ENCODE measurements at places on chromosomes 2 and 18.
A peak's percentile ranks its signal among the peaks of the same experiment; 100 is the strongest.

- no peak for DNase-seq
Observed at GRCh38 chr2:10284108-10284870, 18.4 kb upstream of the HPCAL1 start.

GRCh38 chr2:60553495-60554073 lies at the start of gene BCL11A:
TSS of gene BCL11A (minus strand) at chr2:60553654. CDS start at chr2:60553270, 384 bp downstream.
- peak; percentile 70 for DNase-seq

- peak; percentile 34 for DNase-seq
Observed at GRCh38 chr18:75546964-75547363, 119.5 kb upstream of the SMIM21 start.

GRCh38 chr2:63424329-63425078 lies 163.8 kb downstream of the WDPCP start:
- peak; percentile 25 for DNase-seq

- DNase-seq: no peak
Observed at GRCh38 chr18:456361-457139, 44.0 kb downstream of the COLEC12 start.

GRCh38 chr18:57950542-57950941 lies 93.5 kb upstream of the NEDD4L start:
- no peak for DNase-seq

DNA sequence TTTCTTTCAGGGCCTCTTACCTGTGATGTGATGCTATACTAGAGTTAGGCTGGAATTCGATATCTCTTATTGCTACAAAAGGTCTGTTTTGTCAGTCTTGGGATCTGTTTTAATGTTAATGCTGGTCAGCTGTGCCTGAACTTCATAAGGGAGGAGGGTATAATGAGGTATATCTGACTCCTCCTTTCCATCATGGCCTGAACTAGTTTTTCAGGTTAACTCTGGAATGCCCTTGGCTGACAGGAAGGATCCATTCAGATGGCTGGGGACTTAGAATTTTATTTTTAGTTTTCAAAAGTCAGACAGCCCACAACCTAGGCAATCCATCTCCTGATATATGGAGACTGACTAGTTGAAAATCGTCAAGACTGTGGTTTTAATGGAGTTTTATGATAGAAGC lies 35.9 kb upstream of the TBC1D8 start:
- DNase-seq: no peak

- peak; percentile 65 for DNase-seq
Observed at GRCh38 chr2:121075006-121075551, 209.9 kb downstream of the TFCP2L1 start.

- DNase-seq: no peak
Observed at GRCh38 chr2:43425659-43426058, 170.2 kb downstream of the THADA start.

DNA sequence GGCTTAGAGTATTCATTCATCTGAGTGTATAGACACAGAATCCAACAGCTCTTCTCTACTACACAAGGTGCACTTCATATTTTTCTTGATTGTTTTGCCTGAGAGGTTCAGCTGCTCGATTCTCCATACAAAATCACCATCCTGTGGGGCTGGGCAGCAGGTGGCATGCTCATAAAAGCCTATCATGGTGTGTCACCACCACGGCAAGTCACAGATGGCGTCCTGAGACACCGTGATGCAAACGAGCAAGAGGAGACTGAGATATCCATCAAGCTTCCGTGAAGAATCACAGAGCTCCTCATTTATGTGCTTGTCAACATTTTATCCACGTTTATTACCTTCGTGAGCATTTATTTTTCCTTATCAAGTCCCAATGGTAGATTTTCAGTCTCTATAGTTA lies 22.4 kb upstream of the NRP2 start:
- no peak for DNase-seq

DNA sequence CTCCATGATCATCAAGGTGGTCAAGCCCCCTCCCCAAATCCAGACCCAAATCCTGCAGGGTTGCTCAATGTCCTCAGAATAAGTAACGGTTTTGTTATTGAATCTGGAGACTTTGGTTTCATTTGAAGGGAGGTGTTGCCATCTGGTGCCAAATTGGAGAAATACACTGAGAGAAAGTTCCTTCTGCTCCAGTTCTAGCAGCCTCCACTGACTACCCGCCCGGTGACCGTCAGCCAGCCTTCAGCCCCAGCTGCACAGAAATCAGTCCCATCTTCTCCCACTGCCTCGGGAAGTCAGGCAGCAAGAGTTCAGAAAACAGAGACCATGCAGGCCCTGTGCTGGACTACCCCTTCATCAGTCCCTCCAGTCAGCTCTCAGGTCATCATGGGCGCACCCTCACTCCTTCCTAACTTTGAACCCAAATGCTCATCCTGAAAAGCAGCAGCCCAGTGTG lies 38.7 kb downstream of the PKDCC start:
- peak; percentile 60 for DNase-seq

DNA sequence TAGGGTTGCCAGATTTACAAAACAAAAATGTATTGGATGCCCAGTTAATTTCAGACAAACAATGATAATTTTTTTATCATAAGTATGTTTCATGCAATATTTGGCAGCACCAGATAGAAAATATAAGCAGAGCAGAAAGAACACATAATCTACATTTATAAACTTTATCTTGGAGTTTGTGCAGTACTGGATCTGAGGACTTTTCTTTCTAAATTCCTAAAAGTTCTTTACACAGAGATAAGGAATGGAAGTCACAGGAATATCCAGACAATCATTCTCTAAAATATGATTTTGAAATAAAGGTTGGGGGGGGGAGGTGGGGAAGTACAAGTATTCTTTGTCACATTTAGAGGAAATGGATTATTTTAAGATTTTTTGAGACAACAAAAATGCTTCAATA lies 28.8 kb upstream of the MC4R start:
- no peak for DNase-seq

DNA sequence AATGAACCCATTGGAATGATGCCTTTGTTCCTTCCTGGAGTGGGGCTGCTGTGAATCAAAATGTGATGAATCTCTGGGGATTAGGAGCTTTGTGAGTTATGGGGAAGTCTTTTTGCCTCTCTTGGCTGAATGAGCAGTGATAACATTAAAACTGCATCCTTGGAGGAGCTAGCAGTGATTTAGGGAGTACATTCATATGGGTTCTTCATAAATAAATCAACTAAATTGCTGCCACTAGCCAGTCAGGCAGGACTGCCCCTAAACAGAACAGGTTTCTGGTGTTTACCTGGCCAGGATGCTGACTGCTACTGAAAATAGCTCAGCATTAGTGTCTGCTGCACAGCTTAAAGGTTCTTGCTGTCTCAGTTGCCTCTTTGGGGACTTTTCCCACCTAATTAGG lies 244.5 kb upstream of the MEX3C start:
- DNase-seq: no peak

- no peak for DNase-seq
Observed at GRCh38 chr18:41170346-41170745, 784.7 kb upstream of the PIK3C3 start.

GRCh38 chr2:30741576-30741975 lies 65.7 kb downstream of the CAPN13 start:
- DNase-seq: no peak

DNA sequence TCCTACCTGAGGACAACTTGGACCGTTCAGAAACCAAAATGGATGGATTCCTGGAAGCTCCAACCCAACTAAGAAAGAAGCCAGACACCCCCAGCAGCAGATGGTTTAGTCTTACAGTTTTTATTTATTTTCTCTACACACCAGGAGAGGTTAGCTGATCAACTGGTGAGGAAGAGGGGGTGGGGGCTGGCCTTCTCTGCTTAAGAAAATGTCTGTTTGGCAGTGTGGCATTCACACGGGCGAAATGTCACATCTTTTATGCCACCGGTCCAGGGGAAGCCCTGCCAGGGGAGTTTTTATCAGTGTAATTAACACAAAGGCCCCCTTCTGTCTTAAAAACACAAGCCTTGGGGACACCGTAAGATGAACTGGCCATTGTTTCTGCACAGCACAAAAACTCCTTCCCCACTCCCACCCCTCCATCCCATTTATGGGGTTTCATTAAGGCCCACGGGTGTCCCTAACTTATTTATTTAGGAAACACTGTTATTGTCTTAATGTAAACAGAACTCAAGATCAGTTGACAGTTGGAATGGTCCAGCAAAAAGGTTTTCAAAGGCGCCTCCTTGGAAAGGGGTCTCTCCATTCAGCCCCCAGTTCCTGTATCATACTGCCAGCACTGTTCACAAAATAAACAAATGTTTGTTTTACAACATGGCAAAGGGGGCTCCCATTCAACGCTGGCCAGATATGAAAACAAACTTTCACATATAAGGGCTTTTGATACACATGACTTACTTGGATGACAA lies 217.0 kb downstream of the C1D start:
- no peak for DNase-seq

- DNase-seq: peak; percentile 25
Observed at GRCh38 chr2:207768866-207769596, 675 bp downstream of the FZD5 start.

- DNase-seq: no peak
Observed at GRCh38 chr18:38895560-38895959, 1330.0 kb upstream of the CELF4 start.

GRCh38 chr18:63356272-63356896 lies 10.6 kb downstream of the KDSR start:
- DNase-seq: no peak

DNA sequence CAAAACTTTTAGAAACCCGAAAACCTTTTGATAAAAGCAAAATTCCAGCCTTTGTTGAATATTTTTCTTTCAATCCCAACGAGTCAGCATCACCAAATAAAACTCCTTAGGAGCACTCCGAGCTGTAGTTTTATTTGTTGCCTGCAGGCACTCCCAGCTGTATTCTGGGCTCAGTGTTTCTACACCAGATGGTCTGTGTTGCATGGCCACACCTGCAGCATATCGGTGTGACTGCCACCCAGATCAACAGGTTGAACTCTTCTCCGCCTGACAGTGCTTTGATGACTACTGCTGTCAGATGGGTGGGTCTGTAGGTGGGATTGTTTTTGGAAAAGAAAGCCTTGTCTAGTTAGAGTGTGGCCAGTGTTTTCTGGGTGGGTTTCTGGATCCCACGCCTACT lies 32.7 kb downstream of the APCDD1 start:
- DNase-seq: no peak

DNA sequence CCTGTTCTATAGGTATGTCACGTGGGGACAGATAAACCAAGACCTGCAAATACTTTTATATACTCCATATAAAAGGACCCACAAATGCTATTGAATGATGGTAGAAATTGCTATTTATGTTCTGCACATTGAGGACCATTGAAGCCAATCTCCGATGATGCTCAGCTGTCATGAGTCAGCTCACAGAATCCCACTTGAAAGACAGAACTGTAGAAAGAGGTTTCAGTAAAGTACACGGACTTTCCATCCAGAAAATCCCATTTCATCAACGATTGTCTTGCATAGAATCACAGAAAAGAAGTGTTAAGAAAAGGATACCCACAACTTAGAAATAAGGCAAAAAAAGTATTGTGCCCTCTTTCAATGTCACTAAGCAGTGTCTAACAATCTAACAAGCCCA lies 169.0 kb upstream of the COPS8 start:
- DNase-seq: no peak

GRCh38 chr2:127661949-127662510 lies 13.3 kb downstream of the LIMS2 start:
- peak; percentile 11 for DNase-seq

DNA sequence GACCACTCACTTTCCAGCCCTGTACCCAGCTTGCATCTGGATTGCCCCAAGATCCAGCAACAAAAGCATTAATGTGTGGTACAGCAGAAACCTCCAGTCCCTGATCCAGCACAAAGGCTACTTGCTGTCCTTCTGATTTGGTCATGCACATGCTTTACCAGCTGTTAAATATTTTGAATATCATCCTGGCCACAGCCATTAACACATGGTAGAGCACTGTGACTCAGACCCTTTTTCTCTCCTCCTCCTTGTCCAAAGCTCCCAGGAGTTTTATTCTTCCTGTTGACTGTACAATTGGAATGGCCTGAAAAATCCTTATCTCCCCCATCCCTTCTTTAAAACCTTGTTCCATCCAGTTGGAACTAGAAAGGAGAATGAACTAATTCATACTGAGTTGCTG lies 419.7 kb upstream of the TNP1 start:
- DNase-seq: no peak

GRCh38 chr2:225052703-225053102 lies 10.4 kb upstream of the DOCK10 start:
- DNase-seq: no peak

DNA sequence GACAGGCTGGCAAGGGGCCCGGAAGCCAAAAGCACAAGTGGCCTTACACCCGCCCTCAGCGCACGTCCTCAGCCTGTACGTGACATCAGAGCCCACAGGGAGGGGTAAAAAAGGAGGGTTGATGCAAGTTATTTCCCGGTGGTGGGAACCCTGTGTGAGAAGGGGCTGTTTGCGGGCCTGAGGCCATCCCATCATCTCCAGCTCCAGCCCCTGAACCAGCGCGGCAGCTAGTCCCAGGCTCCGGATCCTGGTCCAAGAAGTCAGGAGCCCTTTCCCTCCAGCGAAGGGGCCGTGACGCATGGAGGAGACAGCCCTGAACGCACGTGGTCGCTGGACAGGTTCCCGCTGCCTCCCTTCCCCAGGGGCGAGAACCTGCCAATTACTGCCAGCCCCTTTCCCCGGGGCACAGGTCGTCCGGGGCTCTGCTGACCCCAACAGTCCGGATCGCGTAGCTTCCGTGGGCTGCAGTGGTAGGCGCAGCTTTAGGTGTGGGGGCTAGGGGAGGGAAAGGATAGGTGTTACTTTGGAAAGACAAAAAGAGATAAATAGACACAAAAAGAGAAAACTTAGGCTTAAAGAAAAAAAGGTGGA lies 1.3 kb upstream of the LRP2 start:
- peak; percentile 47 for DNase-seq

GRCh38 chr2:67216103-67216502 lies 181.0 kb upstream of the ETAA1 start:
- DNase-seq: no peak

DNA sequence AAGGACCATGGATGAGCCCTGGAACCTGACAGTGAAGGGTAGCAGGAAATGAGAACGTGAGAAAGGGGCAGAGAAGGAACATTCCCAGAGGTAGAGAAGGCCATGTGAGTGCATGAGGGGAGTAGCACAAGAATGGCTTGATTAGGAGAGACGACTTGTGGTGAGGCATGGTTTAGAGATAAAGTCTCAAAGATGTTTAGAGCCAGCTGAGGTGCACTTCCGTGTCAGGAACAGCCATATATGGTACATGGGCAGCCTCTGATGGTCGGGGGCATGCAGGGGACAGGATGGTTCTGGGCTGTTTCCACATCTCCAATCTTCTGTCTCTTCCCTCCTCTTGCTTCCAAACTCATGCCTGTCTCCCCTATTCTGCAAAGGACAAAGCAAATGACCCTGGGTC lies 28.8 kb upstream of the EFEMP1 start:
- DNase-seq: no peak

DNA sequence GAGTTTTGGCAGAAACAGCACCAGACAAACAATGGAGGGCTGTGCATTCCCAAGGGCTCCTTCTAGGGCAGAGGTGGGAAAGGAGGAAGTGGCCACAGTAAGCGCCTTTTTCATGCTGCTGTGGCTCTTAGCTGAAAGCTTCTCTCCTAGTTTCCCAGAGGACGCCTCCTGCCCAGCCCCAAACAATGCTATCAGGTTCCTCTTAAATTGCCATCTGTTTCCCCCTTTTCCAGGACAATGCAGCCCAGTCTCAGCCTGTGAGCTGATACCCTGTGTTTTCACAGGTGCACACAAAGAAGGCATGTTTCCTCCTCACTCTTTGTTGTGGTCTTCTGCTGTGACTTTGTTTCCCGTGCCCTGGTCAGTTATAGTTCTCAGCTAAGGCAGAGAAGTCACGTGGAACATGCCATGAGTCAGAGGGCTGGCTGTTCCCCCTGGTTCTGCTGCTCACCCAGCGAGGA lies 5.4 kb upstream of the FAM124B start:
- DNase-seq: no peak

GRCh38 chr2:176111309-176111663 lies 4.2 kb downstream of the HOXD11 start:
- DNase-seq: peak; percentile 80

Measured in WTC11 (cell line).